ENCODE measurements at places on chromosomes 1 and 21.

GRCh38 chr21:36627242-36627641 lies 71.7 kb upstream of the SIM2 start:
- no peak for DNase-seq

DNA sequence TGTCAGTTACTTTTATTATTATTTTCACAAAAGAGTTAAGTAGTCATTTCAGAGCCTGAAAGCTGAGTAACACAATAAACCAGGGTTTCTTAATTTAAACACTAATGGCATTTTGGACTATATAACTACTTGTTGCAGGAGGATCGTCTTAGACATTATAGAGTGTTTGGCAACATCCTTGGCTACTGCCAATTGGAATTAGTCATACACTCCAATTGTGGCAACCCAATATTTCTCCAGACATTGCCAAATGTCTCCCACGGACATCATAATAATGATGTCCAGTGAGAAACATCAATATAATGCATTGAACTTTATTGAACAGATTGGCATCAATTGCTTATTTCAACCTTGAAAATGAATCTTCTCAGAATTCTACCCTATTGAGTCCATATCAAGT lies 441.9 kb upstream of the ADGRL4 start:
- DNase-seq: no peak

DNA sequence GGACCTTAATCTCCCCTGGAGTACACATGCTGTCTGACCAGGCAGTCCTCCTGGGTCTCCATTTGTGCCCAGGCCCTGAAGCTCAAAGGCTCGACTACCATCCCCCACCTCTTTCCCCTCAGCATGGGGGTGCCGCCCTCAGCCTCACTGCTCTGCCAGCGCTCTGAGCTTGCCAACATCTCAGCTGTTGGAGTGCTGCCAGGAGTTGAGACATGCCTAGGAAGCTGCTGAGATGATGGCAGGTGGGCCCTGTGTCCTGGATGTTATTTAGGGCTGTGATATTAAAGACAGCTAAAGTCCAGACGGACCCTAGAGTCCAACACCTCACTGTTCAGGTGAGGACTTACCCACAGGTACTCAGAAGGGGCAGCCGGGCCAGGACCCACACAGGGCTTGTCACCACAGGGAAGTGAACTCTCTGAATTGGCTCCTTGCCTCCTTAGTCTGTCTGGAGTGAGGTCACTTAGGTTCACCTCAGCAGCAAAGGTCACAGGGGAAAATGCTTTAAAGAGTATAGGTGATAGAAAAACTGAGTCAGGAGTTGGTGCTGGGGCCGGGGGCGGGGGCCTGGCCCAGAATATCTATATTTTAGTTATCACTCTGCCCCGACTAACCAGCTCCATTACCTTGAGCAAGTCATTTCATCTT lies 19.7 kb upstream of the KCNC4 start:
- no peak for DNase-seq

GRCh38 chr21:27683292-27683691 lies 716.4 kb upstream of the ADAMTS5 start:
- no peak for DNase-seq

- no peak for DNase-seq
Observed at GRCh38 chr1:37634244-37634991, at the start of gene RSPO1. RSPO1 (minus strand) TSS chr1:37634892; CDS start chr1:37629661, 5,231 bp downstream.

- DNase-seq: no peak
Observed at GRCh38 chr1:9316080-9316444, 23.4 kb downstream of the SPSB1 start.

GRCh38 chr21:15054606-15055239 lies 10.1 kb downstream of the NRIP1 start:
- no peak for DNase-seq

DNA sequence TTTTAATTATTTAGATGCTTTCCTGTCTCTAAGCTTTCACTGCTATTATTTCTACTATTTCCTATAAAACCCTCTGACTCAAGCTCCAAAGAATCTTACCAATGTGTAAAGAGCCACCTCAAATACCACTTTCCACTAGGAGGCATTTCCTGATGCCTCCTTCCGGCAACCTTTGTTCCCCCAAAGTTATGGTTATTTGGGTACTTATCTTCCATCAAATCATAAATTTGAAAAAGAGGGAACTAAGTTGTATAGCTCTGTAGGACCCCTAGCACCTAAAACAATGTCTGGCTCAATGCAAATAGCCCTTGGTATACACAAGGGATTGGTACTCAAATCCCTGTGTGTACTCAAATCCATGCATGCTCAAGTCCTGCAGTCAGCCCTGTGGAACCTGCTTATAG lies 79.6 kb downstream of the NME7 start:
- DNase-seq: no peak

- DNase-seq: no peak
Observed at GRCh38 chr1:199691540-199691939, 336.0 kb upstream of the NR5A2 start.

- peak; percentile 14 for DNase-seq
Observed at GRCh38 chr1:165631342-165632151, 513 bp downstream of the MGST3 start.

- DNase-seq: no peak
Observed at GRCh38 chr1:167516404-167517388, 1.6 kb downstream of the CD247 start.

- peak; percentile 98 for DNase-seq
Observed at GRCh38 chr1:171313835-171314320, at the start of gene FMO4. FMO4 (plus strand) TSS chr1:171314183; CDS start chr1:171319826, 5,643 bp downstream.

DNA sequence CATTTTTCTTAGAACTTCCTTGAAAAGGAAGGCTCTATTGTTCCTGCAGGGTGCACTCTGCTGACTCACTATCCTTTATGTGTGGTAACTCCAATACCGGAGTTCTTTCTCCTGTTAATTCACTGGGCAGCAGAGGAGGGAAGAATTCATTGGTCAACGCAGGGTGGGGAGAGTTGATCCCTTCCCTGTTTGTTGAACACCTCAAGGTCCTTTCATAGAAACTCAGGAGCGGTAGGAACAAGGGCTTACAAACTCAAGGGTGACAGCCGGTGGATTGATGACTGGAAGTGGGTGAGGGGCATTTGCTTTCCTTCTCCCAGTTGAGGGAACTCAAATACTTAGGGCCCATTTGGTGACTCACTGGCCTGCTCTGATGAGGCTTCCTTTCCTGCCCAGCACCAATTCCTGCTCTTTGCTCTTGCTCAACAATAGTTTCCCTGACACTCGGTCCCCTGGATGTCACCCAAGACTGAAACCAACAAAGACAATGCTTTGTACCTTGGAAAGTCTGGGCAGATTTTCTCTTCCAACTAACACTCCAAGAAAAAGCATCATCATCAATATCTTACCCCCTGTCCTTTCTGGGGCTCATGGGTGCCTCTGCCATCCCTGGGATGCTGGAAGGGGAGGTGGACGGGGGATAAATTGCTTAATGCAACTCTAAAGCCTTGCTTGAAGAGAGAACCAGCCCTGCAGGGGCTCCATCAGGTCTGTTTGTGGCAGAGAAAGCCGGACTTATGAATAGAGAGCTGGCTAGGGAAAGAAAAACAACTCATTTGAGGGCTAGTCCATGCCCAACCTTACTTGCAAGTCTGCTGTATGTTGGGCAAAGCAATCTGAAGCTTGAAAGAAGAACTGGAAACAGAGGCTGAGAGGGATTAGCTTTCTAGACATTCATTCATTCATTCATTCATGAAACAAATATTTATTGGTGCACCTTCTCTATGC lies 9.3 kb downstream of the SLC26A9 start:
- no peak for DNase-seq

DNA sequence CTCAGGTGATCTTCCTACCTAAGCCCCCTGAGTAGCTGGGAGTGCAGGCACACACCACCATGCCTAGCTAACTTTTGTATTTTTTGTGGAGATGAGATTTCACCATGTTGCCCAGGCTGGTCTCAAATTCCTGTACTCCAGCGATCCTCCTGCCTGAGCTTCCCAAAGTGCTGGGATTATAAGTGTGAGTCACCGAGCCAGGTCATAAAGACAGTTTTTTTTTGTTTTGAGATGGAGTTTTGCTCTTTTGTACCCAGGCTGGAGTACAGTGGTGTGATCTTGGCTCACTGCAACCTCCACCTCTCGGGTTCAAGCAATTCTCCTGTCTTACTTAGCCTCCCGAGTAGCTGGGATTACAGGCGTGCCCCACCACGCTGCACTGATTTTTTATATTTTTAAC lies 42.1 kb downstream of the KIF1B start:
- no peak for DNase-seq

- DNase-seq: no peak
Observed at GRCh38 chr1:12722626-12723025, 6.7 kb downstream of the AADACL3 start.

DNA sequence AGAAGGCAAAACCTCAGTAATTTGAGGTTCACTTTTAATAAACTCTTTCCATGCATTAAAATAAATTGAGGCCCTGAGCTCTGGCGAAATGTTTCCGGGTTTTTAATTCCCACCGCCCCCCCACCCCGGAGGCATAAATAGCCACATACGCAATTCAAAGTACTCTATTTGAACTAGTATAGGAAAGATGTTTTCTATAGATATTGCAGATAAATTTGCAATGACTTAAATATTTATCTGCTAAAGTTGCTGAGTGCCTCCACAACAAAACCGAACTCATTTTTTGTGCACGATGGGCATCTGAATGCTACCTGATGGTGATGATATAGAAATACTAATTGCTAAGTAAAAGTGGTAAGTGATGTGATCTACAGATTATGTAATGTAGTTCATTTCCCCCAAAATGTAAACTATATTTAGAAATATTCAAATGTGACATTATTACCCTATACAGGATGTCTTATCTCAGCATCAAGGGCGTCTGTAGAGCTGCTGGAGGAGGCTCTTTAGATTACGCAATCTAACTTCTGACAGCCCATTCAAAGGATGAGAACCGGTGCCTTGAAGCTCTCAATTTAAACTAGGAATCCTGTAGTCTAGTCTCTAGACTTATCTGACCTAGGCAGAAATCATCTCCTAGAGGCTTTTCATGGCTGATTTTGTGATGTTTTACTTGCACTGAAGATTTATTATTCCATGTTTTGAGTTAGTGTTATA lies 8.5 kb downstream of the IRF2BP2 start:
- no peak for DNase-seq

DNA sequence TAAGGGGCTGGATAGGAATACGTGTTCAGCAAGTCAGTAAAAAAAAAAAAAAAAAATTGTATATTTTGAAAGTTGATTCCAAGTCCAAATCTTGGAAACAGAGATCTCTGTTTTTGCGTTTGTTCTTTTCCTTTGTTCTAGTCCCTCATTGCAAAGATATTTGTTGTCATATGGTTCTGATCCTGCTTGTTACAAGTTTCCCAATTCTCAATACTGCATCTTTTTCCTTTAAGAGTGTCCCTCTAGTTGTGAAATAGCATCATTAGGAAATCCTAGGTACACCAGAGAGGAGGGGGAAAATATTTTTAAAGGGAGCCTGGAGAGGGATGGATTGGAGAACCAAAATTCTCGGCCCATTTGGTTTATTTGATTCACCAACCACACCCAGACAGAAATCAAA lies 152.2 kb upstream of the C1orf105 start:
- DNase-seq: no peak

DNA sequence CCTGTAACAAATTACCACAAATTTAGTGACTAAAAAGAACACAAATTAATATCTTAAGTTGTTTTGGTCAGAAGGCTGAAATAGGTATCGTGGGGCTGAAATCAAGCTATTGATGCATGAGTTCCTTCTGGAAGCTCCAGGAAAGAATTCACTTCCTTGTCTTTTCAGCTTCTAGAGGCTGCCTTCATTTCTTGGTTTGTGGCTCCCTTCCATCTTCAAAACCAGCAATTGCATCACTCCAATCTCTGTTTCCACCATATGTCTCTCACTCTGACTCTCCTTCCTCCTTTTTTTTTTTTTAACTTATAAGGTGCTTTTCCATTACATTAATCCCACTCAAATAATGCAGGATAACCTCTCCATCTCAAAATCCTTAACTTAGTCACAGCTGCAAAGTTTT lies 78.4 kb downstream of the OLFM3 start:
- no peak for DNase-seq

DNA sequence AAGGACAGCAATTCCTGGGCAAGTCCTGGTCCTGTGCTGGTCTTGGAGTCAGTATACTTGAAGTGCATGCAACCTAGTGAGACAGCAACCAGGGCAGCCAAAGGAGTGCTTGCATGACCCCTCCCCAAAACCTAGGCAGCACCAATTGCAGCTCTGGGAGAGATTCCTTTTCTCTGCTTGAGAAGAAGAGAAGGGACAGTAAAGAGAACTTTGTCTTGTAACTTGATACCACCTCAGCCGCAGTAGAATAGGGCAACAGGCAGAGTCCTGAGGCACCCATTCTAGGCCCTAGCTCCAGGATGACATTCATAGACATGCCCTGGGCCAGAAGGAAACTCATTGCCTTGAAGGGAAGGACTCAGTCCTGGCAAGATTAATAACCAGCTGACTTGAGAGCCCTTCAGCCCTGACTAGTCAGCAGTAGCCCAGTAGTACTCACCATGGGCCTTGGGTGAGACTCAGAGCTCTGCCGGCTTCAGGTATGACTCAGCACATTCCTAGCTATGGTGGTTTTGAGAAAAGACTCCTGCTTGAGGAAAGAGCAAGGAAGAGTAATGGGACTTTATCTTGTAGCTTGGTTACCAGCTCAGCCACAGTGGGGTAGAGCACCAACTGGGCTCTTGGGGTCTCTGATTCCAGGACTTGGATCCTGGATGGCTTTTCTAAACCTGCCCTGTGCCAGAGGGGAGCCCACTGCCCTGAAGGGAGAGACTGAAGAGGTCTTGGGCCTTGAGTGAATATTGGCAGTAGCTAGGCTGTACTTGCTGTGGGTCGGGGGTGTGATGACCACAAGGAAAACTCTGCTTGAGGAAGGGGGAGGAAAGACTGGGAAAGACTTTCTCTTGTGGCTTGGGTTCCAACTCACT lies 51.7 kb upstream of the ACADM start:
- no peak for DNase-seq

DNA sequence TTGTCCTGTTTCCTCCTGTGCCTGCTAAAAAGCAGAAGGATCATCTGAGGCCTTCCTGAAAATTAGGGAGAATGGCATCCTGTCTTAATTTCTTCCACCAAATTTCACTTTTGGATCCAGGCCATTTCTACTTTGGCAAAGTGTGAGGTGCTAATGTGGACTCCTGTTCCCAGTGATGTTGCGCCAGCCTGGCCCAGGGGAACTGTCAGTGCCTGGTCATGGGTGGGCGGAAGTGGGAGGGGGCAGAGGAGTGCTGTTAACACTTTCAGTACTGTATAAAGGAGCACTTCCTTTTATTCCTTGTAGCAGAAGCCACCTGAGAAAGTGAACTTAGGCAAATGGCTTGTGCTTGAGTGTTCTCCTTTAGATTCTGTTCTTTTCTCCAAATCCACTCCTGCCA lies 19.9 kb downstream of the ELAPOR1 start:
- no peak for DNase-seq

GRCh38 chr1:25099343-25099951 lies 132.9 kb downstream of the SYF2 start:
- DNase-seq: no peak

GRCh38 chr21:33493756-33494155 lies 2.2 kb upstream of the DNAJC28 start:
- no peak for DNase-seq
